Stromal cell of bone marrow (primary cell): ENCODE measurements at places on chromosomes 5 and 9.
A peak's percentile ranks its signal among the peaks of the same experiment; 100 is the strongest.

DNA sequence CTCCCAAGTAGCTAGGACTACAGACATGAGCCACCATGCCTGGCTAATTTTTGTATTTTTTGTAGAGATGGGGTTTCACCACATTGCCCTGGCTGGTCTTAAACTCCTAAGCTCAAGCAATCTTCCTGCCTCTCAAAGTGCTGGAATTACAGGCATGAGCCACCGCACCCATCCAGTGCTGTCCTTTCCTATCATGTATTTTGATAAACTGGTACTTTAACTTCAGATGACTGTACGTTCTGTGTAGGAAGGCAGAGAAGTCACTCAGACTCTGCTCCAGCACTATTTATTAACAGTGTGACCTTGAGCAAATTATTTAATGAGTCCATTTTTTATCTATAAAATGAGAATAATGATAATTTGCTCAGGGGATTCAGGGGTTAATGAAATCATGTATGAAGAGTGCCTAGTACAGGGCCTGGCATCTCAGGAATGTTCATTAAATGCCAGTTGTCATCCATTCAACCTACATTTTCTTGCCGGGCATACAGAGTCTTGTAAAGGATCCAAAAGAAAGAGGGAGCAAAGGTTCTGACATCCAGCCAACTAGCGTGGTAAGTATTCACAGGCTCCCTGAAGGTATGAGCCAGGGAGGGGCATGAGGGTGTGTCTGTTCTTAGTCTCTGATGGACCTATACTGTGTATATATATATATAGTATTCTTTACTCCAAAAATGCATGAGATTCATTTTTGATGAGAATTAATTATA is 201.9 kb downstream of the PBX3 start:
- no peak for DNase-seq

GRCh38 chr5:14505310-14506139 is 76.1 kb upstream of the OTULINL start:
- DNase-seq, result no peak

GRCh38 chr9:20988061-20988460 is 43.4 kb downstream of the HACD4 start:
- no peak for DNase-seq

DNA sequence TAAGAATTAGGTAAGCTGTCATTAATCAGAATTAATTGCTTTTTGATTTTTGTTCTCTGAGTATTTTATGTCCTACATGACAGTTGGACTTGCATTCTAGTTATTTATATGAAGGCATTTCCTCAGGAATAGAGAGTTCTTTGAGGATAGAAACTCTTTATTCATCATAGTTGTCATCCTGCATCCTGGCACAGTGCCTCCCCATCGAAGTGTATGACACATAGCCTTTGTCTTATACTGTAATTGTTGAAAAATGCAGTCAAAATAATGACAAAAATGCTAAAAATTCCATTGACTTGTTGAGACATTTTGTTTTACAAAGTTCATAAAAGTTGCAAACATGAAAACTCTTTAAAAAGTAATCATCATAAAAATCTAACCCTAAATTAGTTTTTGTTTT is 36.5 kb downstream of the CFAP95 start:
- DNase-seq, result peak; percentile 36

DNA sequence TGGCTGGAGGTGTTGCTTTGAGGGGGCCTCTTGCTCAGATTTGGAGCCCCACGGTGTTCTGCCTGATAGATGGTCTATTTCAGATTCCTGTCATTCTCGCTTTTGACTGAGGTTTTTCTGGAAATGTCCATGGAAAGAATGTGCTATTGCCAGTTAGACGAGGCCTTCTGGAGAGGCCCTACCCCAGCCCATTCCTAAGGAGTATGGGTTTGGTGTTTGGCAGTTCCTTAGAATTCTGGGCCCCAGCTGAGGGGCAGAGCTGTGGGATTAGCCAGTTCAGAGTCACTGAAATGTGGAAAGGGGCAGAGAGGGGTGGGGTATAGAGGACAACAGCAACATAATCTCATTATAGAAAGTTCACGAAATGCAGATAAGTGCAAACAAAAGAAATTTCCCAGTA is 50.5 kb downstream of the GALNT10 start:
- no peak for DNase-seq

- peak; percentile 95 for DNase-seq
Observed at GRCh38 chr9:18393340-18394130, 80.4 kb upstream of the ADAMTSL1 start.

- DNase-seq, result peak; percentile 4
Observed at GRCh38 chr9:7172154-7173115, 414.7 kb downstream of the KDM4C start.

- DNase-seq, result no peak
Observed at GRCh38 chr9:122336866-122337555, 33.8 kb upstream of the PTGS1 start.

- no peak for DNase-seq
Observed at GRCh38 chr9:136939431-136939995, 5.0 kb downstream of the FBXW5 start.

GRCh38 chr9:22307013-22307711 is 139.5 kb upstream of the DMRTA1 start:
- peak; percentile 49 for DNase-seq

- DNase-seq, result peak; percentile 48
Observed at GRCh38 chr9:121294866-121295661, 27.1 kb downstream of the GSN start.

DNA sequence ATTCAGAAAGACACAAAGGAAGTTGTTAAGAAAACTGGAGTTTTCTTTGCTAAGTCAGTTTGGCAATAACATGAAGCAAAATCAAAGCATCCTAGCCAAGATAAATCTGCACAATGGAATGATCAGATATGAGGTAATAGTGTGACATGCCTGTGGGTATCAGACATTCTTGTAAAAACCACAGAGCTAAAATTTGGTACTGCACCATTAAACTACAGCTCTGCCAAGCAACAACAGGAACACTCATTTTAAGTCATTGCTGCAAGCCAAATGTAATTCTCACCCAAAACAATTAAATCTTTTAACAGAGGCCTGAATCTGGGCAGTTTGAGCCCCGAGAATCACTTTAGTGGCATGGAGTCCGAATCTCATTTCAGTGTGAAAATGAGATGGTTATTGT is 96.6 kb downstream of the VCAN start:
- DNase-seq, result peak; percentile 93

DNA sequence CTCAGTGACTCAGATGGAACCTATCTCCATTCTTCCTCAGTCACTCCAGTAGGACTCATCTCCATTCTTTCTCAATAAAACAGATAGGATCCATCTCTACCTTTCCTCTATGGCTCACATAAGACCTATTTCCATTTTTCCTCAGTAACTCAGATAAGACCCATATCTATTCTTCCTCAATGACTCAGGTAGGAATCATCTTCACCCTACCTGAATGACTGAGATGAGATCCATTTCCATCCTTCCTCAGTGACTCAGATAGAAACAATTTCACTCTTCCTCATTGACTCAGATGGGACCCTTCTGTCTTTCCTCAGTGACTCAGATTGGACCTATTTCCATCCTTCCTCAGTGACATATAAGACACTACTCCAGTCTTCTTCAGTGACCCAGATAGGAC is 165.1 kb downstream of the FBXO4 start:
- DNase-seq, result no peak

DNA sequence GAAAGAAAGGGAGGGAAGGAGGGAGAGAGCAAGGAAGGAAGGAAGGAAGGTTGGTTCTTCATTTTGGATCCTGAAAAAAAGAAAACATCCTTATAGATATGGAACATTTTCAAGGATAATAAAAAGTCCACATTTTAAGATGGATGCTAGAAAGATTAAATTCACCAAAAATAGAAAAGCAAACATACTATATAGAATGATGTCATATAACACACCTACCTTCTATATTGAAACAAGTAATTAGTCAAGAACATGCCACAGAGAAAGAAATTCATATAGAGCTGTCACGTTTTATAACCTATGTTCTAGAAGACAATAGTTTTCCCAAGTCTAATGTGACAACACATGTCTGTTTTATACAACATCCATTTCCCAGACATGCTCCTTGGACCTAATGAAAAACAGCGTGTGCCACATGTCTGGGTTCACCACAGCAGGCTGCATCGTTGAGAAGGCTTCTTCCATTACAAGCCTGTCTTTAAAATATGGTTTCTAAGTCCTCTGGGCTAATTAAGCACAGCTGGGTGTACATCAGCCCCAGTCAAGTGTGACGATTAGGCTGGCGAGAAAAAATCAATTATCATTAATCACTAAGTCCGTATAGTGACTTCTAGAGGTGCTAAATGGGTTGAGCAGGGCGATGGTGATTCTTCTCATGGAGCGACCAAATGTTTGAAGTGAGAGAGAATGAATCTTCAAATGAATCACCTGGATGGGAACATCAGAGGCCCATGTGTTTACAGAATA is 301.8 kb downstream of the TLE1 start:
- DNase-seq, result no peak

DNA sequence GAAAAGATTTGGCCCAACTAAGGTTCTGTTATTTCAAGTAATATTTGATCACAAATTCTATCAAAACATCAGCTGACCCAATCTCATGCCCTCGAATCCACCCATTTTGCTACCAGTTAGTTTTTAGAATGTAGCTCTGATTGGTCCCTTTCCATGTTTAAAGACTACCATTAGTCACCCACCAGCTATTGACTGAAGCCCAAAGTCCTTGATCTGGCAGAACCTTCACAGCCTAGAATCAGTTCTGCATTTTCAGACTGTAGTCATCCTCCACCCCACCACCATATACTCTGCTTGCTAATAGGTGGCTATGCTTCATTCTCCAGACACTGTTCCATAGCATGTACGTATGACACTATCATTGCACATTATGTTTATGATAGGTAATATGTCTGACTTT is 182.2 kb upstream of the TARS1 start:
- DNase-seq, result no peak

GRCh38 chr5:1416856-1417469 is 28.3 kb downstream of the SLC6A3 start:
- no peak for DNase-seq

DNA sequence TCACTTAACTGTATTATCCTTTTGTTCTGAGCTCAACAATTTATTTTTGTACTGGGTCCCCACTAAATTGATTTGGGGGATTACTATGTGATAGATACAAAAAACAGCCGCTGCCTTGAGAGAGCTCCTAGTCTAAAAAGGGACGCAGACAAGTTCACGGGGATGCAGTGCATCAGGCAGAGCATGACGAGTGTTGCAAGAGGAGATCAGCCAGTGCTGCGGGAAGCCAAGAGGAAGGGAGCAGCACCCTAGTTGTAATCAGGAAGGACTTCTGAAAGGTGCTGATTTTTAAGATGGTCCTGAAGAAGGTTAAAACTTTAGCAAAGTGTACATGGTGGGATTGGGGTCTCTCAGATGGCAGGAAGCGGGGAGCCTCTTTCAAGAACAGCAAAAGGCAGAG is 15.8 kb downstream of the GALNT10 start:
- DNase-seq, result no peak

GRCh38 chr9:34170237-34170991 is 8.4 kb upstream of the UBAP1 start:
- no peak for DNase-seq

DNA sequence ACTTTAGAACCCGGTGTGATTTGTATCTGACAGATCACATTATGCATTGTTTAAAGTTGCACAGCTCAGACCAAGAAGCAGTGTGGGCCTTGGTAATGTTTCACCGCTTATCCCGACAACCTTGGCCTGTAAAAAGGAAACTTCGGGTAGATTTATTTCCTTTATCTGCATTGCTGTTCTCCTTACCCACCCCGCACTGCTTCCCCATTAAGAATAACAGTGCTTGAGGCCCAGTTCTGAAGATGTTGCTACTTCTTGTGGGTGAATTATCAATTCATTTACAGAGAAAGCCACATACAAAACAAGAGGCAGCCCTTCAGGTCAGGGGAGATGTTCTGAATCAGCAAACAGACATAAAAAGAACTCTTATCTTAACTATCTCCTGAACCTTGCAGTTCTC is 8.4 kb downstream of the SMARCA2 start:
- DNase-seq, result no peak

DNA sequence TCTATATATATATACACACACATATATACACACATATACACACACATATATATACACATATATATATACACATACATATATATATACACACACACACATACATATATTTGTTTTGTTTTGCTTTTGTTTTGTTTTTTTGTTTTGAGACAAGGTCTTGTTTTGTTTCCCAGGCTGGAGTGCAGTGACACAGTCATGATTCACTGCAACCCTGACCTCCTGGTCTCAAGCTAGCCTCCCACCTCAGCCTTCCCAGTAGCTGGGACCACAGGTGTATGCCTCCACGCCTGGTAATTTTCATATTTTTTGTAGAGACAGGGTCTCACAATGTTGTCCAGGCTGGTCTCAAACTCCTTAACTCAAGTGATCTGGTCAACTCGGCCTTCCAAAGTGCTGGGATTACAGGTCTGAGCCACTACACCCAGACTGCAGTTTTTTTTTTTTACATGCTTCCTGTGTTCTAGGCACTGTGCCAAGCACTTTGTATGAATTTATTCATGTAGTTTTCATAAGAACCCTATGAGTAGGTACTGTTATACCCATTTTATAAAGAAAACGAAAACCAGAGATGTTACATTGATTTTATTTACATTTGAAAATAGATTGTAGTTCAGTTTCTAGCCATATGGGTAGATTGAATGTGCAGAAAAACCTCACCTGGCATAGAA is 120.7 kb downstream of the PBX3 start:
- DNase-seq, result no peak

DNA sequence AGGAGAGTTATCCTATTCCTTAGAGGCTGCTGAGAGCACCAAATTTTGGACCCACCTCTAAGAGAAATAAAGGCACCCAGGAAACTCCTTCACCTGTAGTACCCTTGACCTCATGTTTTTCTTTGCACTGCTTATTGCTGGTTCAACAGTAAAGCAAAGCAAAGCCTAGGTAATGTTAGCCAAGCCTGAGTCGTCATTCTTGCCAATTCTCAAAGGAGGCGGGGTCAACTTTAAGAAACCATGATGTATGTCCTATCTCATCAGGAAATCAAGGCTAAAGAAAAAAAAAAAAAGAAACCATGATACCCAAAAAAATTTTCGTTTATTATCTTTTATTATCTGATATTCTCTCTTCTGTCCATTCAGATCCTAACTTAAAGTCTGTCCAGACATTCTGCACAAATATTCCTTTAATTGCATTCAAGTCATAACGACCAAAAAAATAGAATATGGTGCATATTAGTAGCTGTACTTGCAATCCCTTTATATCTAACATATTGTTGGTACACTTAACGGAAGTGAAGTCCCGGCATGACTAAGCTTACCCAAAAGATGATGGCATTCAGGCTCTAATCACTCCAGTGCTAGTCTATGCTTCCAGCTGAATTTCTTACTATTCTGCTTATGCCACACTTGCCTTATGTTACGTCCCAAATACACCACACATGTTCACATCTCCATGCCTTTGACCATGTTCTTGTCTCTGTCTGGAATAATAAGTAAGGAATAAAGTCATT is 1.8 kb downstream of the AUH start:
- DNase-seq, result no peak
